Motor neuron (in vitro differentiated cells): ENCODE measurements at places on chromosomes 5 and 9. TPM values are rescaled to one million over a fixed set of nuclear protein-coding genes. Genes with fewer than 3 reads are reported as not detected.

GCNT4 gene
- total RNA-seq, result 0.86 and 0.87 TPM in 2 replicates

PDGFRB gene
- 42.4 and 57.5 TPM in 2 replicates for total RNA-seq

RNF180 gene
- total RNA-seq, result 10.7 and 10.8 TPM in 2 replicates

PRKACG gene
- total RNA-seq, result 0.13 and 0.23 TPM in 2 replicates

TMEM174 gene
- 0.13 TPM in 1 of 2 replicates, not detected in the other for total RNA-seq

FST gene
- 0.79 and 1.4 TPM in 2 replicates for total RNA-seq

SLC34A1 gene
- 0.27 and 0.31 TPM in 2 replicates for total RNA-seq

SEMA5A gene
- 32.2 and 38.8 TPM in 2 replicates for total RNA-seq

PCDHGA11 gene
- total RNA-seq, result 2.8 and 3.5 TPM in 2 replicates

IRGM gene
- total RNA-seq, result 0.05 TPM in 1 of 2 replicates, not detected in the other

LHX3 gene
- total RNA-seq, result 0.18 and 0.81 TPM in 2 replicates

FAM221B gene
- 0.20 and 0.27 TPM in 2 replicates for total RNA-seq

KIF24 gene
- 4.0 and 5.5 TPM in 2 replicates for total RNA-seq

CDKN2B gene
- 3.0 and 3.1 TPM in 2 replicates for total RNA-seq

UNC13B gene
- 69.9 and 71.1 TPM in 2 replicates for total RNA-seq

TMEM203 gene
- 23.5 and 24.0 TPM in 2 replicates for total RNA-seq

PRR16 gene
- 0.45 and 0.50 TPM in 2 replicates for total RNA-seq

SLC25A2 gene
- total RNA-seq, result 1.4 and 1.5 TPM in 2 replicates

SLC6A3 gene
- 1.1 and 1.4 TPM in 2 replicates for total RNA-seq

GABRA1 gene
- 1.6 and 1.7 TPM in 2 replicates for total RNA-seq

N4BP3 gene
- 10.0 and 10.1 TPM in 2 replicates for total RNA-seq
